ENCODE measurements at places on chromosomes 3 and 15. TPM values are rescaled to one million over a fixed set of nuclear protein-coding genes. Genes with fewer than 3 reads are reported as not detected.
A peak's percentile ranks its signal among the peaks of the same experiment; 100 is the strongest.

DNA sequence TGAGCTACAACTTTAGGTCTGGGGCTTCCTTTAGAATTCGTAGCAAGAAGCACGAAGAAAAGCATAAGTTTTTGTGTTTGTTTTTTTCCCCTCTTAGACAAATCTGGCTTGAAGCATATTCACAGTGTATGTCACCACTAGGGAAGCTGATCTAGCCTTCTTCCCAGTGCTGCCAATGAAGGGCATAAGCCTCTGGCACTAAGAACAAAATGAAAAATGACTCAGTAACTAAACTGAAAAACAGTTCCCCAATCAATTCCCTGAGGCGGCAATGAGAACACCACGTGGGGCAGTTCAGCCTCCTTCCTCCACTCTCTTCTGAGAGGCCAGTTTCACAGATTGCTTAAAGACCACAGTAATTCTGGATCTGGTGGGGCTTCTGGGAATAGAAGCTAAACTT is 338.1 kb downstream of the GAP43 start:
- DNase-seq: peak; percentile 61
- H3K27ac ChIP-seq: no peak overlapping the region
- no peaks in the 10 kb centered on the region for H3K36me3 ChIP-seq

The IL17RE gene
- 0.29 TPM for total RNA-seq

The CDHR4 gene
- total RNA-seq: not detected

The ZBTB47 gene
- total RNA-seq: 39.2 TPM

The GRM2 gene
- total RNA-seq: not detected

The GREM1 gene
- 457 TPM for total RNA-seq
